ENCODE measurements at places on chromosomes 3 and 15.

DNA sequence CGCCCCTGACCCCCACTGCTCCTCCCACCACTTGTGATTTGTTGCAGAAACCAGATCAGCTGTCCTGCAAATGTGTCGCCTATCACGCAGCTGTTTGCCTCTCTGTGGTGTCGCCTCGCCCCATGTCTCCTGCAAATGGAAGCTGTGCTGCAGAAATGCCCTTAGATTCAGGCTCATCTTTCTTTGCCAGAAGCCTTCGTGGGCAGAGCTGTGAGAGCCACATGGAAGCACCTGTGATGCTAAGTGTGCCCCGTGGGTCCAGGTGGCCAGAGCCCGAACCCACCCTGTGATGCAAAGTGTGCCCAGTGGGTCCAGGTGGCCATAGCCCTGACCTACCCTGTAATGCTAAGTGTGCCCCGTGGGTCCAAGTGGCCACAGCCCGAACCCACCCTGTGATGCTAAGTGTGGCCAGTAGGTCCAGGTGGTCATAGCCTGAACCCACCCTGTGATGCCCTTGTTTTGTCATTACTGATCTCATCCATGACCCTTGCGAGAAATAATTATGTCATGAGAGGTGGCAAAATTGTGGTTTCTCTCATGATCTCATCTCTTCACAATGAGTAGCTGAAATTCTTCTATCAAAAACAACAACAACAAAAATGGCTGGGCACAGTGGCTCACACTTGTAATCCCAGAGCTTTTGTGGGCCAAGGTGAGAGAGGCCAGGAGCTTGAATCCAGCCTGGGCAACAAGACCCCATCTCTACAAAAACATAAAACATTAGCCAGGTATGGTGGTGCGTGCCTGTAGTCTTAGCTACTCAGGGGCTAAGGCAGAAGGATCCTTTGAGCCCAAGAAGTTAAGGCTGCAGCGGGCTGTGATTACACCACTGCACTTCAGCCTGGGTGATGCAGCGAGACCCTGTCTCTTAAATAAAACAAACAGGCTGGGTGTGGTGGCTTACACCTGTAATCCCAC, 187.4 kb downstream of the GOLGA6L6 start:
- no peak for DNase-seq

- no peak for DNase-seq
These were observed 47.9 kb upstream of the DCLK3 start for GRCh38 chr3:36812240-36812639.

DNA sequence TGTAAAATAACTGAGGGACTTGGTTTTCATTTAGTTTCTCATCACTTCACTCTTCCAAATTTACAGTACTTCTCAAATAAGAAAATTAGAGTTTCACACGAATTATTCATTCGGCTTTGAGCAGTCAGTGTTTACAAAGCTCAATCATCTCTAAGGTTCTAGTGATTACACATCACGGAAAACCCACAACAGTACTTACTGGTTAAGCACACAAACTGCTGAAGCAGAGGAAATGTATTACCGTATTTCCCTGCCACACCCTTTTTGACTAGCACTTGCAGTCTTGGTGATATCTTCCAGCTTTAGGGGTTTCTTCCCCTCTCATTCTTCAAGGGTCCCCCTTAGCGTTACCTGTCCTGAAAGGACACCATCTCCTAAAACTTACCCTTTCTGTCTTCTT, 164.8 kb upstream of the CDIN1 start:
- no peak for DNase-seq

- DNase-seq, result no peak
These were observed 981.3 kb upstream of the ALCAM start for GRCh38 chr3:104385421-104385820.
